Testis (tissue), 5 donors: ENCODE measurements at places on chromosomes 12 and 14. TPM values are rescaled to one million over a fixed set of nuclear protein-coding genes. Genes with fewer than 3 reads are reported as not detected.

TSPAN11 gene
- 2.4 TPM for total RNA-seq

DNA sequence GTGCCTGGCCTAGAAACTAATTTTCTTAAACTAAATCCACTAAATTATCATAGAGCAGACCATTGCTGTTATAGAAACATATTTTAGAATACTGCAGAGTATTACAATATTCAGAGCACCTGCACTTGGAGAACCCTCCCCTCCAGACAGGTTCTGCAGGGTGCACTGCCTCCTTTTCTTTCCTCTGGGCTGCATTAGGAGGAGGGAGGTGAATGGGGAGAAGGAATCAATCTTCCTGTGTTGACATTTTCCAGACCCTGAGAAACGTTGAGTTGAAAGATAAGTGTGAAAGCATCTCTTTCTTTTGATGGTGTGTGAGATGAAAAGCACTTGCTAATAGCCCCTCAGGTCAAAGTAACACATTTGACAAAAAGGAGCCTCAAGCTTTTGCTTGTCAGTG, 7.3 kb downstream of the SYNE2 start:
- H3K4me3 ChIP-seq = no peak overlapping the region
- no peaks in the 10 kb centered on the region for H3K27me3 ChIP-seq
- H3K4me1 ChIP-seq = no peaks in the 10 kb centered on the region
- no peak overlapping the region for H3K27ac ChIP-seq
- no peaks in the 10 kb centered on the region for H3K36me3 ChIP-seq
- no peak for DNase-seq

DNA sequence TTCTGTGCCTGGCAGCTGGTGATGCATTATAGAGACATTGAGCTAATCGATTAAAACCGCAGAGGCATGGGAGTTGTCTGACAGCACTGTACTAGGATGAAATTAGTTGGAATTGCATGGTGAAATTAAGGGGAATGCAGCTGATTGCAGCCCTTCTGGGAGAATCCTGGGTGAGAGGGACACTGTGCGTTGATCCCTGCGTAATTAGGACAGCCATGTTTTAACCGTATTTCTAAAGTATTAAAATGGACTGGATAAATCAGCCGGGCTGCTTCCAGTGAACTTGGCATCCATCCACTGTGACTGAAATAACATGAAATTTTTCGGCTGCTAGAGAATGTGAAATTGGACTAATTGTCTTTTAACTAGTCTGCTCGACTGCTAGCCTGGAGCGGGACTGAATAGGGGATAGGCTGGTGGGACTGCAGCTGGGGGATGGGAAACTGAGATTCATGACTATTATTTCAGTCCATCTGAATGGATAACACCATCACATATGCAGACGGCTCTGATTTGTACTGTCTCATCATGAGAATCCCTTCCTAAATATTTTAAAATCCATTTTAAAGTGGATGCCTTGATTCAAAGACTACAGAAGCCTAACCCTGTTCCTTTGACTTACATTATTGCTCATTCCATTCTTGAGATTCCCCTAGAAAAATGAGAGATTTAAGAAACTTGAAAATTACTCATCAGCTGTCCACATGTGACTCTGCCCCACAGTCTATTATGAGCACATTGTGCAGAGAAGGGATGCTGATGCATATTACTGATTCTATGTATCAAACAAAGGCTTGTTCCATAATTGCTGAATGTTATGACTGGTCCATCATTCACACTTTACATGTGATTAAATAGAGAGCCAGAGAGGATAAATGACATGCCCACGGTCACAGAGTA, 343.9 kb downstream of the NPAS3 start:
- H3K4me1 ChIP-seq = no peaks in the 10 kb centered on the region
- H3K36me3 ChIP-seq = no peaks in the 10 kb centered on the region
- DNase-seq = no peak
- H3K4me3 ChIP-seq = no peak overlapping the region
- no peak overlapping the region for H3K27ac ChIP-seq

- H3K4me1 ChIP-seq = no peaks in the 10 kb centered on the region
- H3K27ac ChIP-seq = no peak overlapping the region
- H3K36me3 ChIP-seq = no peaks in the 10 kb centered on the region
- no peak for DNase-seq
- H3K27me3 ChIP-seq = no peaks in the 10 kb centered on the region
These were observed 7.0 kb downstream of the NIN start for GRCh38 chr14:50823762-50824636.

DNA sequence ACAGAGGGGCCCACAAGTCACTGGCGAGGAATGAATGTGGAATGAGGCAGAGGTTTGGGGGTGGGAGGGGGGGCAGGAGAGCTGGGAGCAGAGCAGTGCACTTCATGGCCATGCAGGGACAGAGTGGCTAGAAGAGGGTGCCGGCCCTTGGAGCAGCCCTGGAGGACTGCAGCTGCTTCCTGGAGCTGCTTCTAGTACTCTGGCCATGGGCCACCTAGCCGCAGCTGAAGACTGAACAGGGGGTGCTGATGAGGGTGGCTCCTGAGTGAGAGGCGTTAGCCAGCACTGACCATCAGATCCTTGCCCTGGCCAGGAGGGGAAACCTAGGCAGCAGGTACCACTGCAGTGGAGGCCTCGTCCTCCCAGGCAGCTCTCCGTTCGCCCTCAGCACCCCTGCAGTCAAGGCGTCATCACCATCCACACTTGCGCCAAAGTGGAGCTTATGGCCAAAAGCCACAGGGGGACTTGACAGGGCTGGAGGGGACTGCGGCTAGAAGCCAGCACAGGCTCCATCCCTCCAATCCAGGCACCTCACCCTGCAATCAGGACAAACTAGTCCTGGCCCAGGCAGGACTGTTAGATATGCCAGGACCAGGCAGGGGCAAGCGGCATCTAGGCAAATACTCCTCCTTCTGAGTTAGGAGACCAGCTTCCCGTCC, 16.4 kb downstream of the OTUB2 start:
- no peaks in the 10 kb centered on the region for H3K36me3 ChIP-seq
- H3K27ac ChIP-seq = no peak overlapping the region
- peaks cover 18% of the 10 kb centered on the region for H3K4me1 ChIP-seq
- H3K27me3 ChIP-seq = no peaks in the 10 kb centered on the region
